Colonic mucosa (tissue), 4 donors: ENCODE measurements at places on chromosomes 5 and 9. TPM values are rescaled to one million over a fixed set of nuclear protein-coding genes. Genes with fewer than 3 reads are reported as not detected.

Gene ZFP2
- total RNA-seq = 0.89 TPM

Gene FIBCD1
- total RNA-seq = 9.0 TPM

Gene SH3RF2
- 58.2 TPM for total RNA-seq

Gene FRRS1L
- 1.8 TPM for total RNA-seq

Gene TAF11L10
- total RNA-seq = not detected

DNA sequence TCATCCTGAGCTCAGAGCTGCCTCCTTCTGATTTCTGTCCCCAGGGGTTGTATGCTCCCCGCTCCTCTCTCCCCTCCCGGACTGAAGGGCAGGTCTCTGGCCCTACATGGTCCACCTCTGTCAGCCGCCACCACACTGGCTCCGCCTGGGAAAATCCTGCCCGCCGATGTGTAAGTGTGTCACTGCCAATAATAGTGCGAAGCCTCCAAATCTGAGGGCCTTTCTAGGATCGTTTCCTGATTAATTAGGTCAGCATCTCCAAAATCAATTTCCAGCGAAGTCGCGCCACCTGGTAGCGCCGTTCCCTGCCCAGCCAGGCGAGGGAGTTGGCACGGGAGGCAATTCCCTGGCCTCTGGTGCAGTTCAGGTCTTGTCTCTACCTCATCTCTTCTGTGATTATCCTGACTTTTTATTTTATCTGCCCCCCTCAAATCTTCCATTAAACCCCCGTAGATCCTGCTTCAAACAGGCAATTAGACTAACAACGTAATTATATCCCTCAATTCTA, 73.5 kb downstream of the ZNF618 start:
- H3K4me1 ChIP-seq = no peaks in the 10 kb centered on the region
- no peak overlapping the region for H3K4me3 ChIP-seq
- no peak overlapping the region for H3K27ac ChIP-seq

- no peak overlapping the region for H3K27ac ChIP-seq
- no peak overlapping the region for H3K4me3 ChIP-seq
Observed at GRCh38 chr9:68808338-68808890, 103.4 kb downstream of the PIP5K1B start.

GRCh38 chr9:16143310-16143709, 590.5 kb downstream of the CCDC171 start:
- no peak overlapping the region for H3K27ac ChIP-seq
- H3K4me1 ChIP-seq = no peaks in the 10 kb centered on the region
- no peaks in the 10 kb centered on the region for H3K36me3 ChIP-seq
- H3K27me3 ChIP-seq = no peaks in the 10 kb centered on the region
- no peak overlapping the region for H3K4me3 ChIP-seq

GRCh38 chr5:6869677-6870076, 156.4 kb downstream of the TENT4A start:
- no peak overlapping the region for H3K4me3 ChIP-seq
- H3K4me1 ChIP-seq = no peaks in the 10 kb centered on the region
- no peak overlapping the region for H3K27ac ChIP-seq
- no peaks in the 10 kb centered on the region for H3K27me3 ChIP-seq
- H3K36me3 ChIP-seq = no peaks in the 10 kb centered on the region

DNA sequence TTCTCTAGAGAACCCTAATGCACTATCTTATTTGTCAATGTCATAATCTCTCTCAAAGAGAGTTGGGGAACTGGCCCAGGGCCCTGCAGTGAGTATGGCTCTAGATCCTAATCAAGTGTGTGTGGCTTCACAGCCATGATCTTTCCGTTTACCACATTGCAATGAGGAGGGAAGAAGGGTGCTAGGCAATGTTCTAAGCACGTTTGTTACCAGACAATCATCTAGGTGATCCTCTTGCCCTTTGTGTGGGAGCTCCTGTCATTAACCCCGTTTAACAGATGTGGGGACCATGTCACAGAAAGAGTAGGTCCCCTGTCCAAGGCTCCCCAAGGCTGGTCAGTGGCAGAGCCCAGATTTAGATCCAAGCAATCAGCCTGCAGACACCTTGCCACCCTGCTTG, 128.2 kb upstream of the IRX4 start:
- H3K27me3 ChIP-seq = no peaks in the 10 kb centered on the region
- H3K4me1 ChIP-seq = no peaks in the 10 kb centered on the region
- H3K4me3 ChIP-seq = no peak overlapping the region
- no peak for DNase-seq
- no peaks in the 10 kb centered on the region for H3K36me3 ChIP-seq
